Right hindlimb (tissue), 1 donor: ENCODE measurements at places on chromosomes 12 and 14.

DNA sequence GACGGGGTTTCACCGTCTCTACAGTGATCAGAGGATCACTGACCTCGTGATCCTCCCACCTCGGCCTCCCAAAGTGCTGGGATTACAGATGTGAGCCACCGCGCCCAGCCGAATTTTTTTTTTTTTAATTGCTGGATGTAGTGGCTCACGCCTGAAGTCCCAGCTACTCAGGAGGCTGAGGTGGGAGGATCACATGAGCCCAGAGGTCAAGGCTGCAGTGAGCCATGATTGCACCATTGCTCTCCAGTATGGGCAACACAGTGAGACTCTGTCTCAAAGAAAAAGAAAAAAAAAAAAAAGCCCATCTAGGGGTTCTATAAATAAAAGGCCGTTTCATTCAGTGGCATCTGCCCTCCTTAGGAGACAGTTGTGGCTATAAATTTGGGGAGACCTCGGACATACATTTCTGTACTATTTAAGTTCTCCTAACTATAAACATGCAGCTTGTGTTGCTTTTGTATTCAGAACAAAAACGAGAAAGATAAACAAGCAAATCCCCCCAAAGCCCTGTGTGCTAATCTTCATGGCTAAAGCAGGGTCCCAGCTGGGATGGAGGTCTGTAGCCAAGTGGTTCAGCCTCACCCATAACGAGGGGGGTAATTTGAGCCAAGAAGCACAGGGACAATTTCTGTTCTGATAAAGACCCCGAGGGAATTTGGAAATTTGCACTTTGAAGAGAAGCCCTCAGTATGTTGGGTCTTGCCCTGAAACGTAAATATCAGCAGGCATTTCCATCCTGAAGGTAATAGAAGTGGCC is 35.0 kb upstream of the BCL7A start:
- no peak for DNase-seq

- no peak for DNase-seq
Observed at GRCh38 chr12:57476162-57476992, 3.3 kb downstream of the ARHGAP9 start.

DNA sequence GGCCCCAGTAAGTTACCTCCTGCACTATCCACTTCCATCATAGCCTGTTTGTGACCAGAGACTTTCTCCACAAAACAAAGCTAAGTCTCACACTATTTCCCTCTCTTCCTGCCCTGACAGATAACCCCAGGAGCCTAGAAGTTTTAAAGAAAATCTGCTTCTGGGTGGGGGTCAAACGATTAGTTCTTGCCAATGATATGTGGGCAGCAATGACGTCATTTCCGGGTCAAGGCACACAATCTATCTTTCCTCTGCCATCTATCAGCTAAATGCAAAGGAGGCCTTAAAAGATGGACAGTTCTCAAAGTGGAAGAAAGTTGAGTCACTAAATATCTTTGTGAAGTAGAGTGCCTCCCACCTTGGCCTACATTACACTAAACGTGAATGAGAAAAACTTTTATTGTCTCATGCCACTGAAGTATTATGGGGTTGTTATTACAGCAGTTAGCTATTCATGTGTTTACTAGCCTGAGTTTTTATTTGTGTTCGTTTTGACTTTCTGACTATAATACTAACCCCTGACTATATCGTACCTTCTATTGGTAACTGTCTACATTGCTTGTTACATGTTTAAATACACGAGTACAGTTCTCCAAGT is 86.2 kb downstream of the DENND5B start:
- no peak for DNase-seq

DNA sequence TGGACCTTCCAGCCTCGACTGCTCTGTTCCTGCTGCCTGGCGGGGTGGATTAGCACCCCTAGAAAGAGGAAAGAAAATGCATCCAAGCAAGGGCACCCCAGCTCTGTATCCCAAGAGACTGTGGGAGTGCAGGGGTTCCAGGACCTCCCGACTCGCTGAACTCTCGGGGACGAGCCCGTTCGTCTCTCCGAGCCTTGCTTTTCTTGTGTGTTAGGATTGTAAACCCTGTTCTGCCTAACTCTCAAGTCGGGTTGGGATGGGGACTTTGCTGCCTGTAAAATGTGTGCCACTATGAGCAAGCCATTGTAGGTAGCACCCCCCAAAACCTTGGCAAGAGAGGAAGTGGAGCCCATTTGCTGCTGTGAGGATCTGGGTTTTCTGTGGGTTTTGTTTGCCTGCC is 73.2 kb upstream of the VRK1 start:
- DNase-seq, result no peak

DNA sequence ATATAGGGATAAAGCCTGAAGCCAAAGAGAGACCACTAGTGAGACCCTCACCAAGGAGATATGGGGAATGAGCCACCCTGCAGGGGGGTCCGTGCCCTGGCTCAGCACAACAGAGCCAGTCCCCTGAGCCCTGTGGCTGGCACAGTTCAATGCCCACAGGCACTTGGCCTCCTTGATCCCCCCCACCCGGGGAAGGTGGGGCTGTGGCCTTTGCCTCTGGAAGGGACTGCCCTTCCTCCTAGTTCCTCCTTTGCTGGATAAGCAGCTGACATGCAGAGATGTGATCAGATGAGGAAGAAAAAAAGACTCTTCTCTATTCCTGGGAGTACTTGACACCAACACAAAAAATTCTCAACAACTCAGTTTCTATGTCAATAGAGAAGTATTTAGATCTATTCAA is 19.9 kb downstream of the TTC7B start:
- no peak for DNase-seq

DNA sequence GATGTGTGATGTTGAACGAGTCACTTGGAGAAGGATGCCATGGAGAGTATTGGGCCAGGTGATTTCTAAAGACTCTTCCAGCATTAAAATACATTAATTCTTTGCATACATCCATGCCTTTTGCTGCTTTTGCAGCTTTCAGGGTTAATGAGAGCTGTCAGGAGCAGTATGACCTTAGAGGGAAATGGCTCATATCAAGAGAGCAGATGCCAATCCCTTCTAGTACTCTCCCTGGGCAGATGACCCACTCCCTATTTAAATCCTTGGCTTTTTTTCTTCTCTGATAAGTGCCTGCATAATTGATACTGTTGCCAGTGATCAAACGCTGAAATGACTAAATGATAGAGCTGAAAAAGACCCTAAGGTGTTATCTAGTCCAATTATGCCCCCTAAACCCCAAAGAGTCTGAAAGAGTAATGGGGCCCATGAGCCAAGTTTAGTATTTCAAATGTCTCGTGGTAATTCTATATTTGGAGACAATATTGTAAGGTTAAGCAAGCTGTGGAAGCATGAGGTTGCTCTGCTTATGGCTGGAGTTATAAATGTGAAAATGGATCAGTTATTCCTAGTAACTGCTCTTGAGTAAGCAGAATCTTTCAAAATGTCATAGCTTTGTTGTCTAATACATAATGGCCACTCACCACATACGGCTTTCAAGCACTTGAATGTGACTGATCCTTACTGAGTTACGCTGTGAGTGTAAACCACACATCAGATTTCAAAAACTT is 137.3 kb downstream of the ETV6 start:
- no peak for DNase-seq

DNA sequence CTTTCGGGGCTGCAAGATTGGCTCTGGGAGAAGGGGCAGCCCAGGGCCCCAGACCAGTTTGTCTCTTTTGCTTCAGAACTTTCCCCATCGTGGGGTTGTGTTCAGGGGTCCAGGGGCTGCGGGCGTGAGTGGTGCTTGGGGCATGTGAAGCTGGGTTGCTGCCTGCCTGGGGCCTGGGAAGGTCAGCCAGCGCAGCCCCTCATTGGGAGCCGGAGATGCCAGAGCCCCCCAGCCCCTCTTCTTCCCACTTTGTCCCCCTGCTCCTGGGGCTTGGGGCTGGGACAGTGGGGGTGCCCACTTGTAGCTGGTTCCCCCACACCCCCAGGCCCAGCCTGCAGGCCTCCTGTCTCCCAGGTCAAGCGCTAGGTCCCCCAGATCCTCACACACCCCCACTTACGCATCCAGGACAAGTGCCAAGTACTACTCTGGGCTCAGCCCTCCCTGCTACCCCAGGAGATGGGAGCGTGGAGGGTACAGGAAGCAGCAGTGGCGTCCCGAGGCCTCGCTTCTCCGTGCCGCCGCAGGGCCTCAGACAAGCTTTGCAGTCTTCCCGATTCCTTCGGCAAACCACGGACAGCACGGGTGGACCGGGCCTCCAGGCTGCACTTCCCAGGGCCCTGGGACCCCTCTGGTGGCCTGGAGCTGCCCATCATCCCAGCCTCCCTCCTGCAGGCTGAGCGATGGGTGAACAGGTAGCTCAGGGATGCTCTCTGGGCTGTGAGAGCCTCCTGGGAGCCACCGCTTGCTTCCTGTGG is 41.5 kb downstream of the PACS2 start:
- DNase-seq, result no peak

GRCh38 chr12:4505376-4505986 is 33.2 kb upstream of the RAD51AP1 start:
- no peak for DNase-seq

DNA sequence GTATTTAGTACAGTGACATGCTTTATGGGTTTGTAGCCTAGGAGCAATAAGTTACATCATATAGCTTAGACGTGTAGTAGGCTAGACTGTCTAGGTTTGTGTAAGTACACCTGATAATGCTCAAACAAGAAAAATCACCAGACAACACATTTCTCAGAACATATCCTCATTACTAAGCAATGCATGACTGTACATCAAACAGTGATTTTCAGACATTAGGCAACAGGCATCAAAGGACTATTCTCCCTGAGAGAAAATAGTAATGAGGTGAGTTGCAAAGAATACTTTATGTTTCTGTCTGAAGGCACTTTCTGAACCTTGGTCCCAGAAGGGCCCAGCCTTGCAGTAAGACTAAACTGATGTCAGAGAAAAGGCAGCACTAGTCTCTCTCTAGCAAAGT is 48.4 kb upstream of the SYT10 start:
- no peak for DNase-seq

DNA sequence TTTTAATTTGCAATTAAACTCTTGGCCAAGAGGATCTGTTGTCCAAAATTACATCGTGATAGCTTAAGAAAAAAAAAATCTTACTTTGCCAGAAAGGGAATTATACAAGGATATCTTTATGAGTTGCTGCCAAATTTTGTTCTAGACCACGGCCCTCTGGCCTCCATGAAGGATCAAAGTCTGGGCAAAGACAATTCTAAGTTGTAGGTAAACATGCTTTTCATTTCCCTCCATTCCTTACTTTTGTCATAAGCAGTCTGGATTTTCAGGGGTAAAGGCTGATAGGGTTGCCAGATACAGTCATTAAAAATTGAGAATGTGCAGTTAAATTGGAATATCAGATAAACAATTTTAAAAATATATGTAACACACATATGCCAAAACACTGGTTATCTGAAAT is 135.1 kb downstream of the MON2 start:
- no peak for DNase-seq

DNA sequence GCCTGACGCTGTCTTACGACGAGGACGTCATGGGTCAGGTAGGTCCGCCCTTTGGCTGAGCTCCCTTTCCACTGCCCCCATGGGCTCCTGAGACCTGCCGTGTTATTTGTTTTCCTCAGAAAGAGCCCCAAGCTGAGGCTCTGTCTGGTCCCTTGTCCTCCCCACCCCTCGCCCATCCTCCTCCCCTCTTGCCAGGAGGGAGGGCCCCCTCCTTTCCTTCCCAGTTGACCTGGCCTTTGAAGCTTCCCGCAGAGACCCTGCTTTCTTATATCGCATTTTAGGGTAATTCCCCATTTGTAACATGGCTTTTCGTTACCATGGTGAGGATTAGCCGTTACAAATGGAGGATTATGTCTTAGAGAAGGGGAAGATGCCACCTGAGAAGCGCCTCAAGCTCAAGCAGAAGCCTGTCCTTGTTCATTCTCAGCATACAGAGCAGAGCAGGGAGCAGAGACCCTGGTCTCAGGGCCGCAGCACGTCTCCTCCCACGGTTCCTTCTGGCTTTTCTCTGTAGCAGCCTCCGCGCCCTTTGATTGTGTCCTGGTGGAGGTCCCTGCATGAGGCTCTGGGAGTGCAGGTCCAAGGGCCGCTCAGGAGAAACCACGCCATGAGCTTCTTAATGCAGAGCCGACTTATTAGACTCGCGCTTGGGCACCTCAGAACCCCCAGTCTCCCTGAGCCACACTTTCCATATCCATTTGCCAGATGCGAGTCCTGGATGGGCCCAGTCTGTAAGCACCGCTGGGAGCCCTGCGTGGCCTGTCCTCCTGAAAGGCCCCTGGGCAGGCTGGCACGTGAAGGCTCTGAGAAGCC is 47.2 kb downstream of the UBE3B start:
- no peak for DNase-seq

DNA sequence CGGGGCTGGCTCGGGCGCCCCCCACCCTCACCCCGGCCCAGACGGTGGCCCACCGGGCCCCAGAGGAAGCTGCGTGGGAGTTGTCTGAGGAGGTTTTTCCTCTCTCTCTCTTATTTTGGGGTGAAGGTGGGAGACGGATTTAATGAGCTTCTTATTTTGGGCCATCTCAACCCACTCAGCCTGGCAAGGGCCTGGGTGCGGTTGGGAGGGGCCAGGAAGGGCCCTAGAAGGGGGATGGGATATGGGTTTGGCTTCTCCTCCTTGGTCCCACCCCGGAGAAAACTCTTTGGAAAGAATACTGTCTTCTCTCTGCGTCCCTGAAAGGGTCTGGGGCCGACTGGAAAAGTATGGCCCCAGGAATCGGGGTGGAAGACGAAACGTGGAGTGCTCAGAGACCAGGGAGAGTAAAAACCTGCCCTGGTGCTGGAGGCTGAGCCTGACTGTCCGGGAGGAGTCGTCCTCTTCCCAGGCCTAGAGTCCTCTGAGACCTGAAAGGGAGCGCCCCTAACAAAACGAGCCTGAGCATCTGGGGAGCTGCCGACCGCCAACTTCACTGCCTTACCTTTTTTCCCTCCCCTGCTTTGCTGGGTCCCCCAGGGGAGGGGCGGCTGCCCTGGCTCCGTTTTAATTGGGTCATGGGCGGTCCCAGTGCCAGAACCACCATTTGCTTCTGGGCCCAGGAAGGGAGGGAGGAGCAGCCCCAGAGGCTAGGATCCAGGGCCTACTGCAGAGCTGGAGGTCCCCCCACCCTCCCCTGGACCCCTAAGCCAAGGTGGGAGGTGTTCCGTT is 1.6 kb downstream of the MMP14 start:
- peak; percentile 61 for DNase-seq

GRCh38 chr12:49827401-49828099 is 663 bp downstream of the NCKAP5L start:
- peak; percentile 89 for DNase-seq

GRCh38 chr14:74667758-74668157 is 45.1 kb downstream of the AREL1 start:
- no peak for DNase-seq

- DNase-seq, result no peak
Observed at GRCh38 chr14:68246074-68246785, 426.7 kb downstream of the RAD51B start.

DNA sequence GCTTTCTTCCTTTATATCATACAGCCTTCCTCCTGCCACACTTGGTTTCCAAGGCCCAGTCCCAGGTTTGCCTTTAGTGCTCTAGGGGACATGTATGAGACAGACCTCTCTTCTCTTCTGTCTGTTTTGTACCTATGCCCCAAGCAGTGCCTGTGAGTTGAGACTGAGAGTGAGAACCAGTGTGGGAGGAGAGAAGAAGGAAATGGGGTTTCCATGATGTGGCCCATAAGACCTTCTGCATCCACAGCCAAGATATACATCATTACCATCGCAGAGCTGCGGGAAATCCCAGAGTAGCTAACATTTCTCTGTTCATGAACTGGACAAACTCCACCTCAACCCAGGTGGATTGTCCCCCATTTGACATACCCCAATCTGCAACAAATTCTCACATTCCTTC is 2.8 kb downstream of the TESPA1 start:
- no peak for DNase-seq

GRCh38 chr12:810671-811415 is 58.5 kb downstream of the WNK1 start:
- DNase-seq, result no peak
